Fibroblast of skin of left quadriceps (primary cell): ENCODE measurements at places on chromosomes 1 and 21.

DNA sequence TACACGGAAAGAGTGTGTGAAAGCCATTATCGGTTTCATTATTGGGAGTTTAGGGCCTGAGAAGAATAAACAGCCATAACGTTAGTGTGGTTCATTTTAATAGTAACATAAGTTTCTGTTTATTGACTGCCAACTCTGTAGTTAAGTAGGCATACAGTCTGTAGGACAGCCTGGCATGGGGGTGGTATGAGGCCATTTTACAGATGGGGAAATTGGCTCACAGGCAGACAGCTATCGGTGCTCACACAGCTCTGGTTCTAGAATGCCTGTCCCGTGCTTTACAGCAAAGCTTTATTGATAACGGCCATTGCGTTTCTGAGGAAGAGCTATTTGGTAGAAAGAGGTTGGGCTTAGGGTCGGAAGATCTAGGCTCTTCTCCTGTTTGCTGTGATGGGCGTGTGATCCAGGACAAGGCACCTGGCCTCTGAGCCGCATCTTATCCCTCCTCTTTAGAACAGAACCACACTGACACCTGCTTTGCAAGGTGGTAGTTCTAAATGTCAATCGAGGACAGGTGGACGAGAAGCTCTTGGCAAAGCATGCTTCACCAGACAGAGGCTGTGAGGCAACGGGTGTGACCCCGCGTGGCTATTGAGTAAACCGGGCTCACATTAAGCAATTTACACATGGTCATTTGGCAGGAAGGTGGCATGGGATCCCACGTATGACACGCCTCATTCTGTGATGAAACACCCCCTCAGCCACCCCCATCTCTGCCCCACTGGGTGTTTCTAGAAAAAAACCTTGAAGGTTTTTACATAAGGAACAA, 14.9 kb downstream of the ETS2 start:
- DNase-seq = no peak

DNA sequence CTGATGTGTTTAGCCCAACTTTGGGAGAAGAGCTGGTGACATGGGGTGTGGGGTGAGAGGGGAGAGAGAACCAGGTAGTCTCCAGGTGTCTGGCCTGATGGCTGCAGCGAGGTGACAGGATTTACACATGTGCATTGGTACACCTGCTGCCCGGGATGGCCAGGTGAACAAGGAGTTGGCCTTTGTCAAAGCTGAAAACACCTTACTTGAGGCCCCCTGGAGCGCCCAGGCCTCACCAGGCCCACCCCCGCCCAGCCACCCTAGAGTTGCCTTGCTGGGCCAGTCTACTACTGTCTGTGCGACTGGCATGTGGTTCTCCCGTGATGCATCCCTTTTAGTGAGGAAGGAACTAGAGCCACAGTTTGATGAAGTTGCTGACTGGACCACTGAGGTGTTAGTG, 90.5 kb downstream of the ADARB1 start:
- DNase-seq = no peak

GRCh38 chr1:205913451-205914154, 29.7 kb downstream of the SLC26A9 start:
- no peak for DNase-seq

DNA sequence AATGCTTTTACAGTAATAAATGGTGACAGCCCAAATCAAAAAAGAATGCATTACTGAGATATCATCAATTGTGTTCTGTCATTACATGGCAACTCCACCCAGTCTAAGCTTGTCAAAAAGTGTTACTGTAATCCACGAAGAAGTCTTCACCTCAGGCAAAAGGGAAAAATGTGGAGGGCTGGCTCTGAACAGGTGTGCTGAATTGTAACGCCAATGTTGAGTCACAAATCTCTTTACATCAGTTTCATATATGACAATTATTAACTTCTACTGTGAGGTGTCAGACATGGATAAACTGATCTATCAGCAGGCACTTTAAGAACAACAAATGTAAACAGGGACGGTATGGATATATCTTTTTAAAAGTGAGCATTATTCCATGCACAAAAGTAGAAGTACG, 98.5 kb upstream of the DMRTA2 start:
- no peak for DNase-seq

- DNase-seq = no peak
Observed at GRCh38 chr1:204819495-204819894, 51.2 kb upstream of the NFASC start.

GRCh38 chr1:30526652-30527345, 196.6 kb downstream of the MATN1 start:
- no peak for DNase-seq
